ENCODE measurements at places on chromosomes 5 and 9.
A peak's percentile ranks its signal among the peaks of the same experiment; 100 is the strongest.

- no peak for DNase-seq
These were observed 41.6 kb downstream of the KIAA1191 start for GRCh38 chr5:176319827-176320554.

GRCh38 chr5:139701056-139701741 lies 53.0 kb downstream of the CXXC5 start:
- no peak for DNase-seq

- no peak for DNase-seq
These were observed 59.2 kb upstream of the IRX2 start for GRCh38 chr5:2810644-2811043.

- DNase-seq: no peak
These were observed 154.3 kb downstream of the DENND1A start for GRCh38 chr9:123775289-123776284.

DNA sequence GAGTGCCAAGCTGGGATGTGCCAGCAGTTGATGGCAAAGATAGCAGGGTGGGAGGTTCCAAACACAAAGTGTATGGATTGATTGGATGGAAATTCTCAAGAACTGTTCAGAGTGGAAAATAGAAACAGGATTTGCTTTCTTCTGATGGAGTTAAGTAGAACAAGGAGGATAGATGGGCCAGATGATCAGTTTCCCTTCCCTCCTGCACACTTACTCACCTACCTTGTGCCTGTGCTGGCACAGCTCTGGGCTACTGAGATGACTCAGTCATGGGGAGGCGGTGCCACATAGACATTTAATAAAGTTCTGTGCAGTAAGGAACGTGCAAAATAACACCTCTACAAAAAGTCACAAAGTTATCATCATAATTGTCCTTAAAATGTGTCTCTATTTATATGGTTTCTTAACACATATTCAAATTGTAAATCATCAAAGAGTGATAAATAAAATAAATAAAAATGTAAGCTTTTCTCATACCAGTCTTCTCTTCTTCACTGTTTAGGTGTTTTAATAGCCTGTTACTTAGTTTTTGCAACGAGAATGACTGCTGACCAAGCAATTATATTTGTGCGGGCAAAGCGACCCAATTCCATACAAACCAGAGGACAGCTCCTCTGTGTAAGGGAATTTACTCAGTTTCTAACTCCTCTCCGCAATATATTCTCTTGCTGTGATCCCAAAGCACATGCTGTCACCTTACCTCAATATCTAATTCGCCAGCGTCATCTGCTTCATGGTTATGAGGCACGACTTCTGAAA lies 12.7 kb downstream of the PTPDC1 start:
- no peak for DNase-seq

DNA sequence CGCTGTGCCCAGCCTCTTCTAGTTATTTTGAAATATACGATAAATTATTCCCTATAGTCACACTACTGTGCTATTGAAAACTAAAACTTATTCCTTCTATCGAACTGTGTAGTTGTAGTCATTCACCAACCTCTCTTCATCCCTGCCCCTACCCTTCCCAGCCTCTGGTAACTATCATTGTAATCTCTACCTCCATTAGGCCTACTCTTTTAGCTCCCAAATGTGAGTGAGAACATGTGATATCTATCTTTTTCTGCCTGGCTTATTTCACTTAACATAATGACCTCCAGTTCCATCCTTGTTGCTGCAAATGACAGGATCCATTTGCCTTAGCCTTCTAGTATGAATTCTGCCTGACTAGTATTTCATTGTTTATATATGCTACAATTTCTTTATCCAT lies 127.4 kb downstream of the PSAT1 start:
- DNase-seq: no peak

- DNase-seq: no peak
These were observed 37.7 kb downstream of the NR4A3 start for GRCh38 chr9:99859243-99859980.

GRCh38 chr5:115671939-115672338 lies 46.1 kb upstream of the TMED7 start:
- DNase-seq: no peak

DNA sequence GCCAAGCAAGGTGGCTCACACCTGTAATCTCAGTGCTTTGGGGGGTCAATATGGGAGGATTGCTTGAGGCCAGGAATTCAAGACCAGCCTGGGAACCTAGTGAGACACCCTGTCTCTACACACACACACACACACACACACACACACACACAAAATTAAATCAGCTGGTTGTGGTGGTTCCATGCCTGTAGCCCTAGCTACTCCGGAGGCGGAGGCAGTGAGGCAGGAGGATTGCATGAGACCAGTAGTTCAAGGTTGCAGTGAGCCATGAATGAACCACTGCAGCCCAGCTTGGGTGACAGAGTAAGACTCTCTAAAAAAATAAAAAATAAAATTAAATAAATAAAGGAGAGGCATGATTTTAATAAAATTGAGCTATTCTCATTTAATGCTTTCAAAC lies 13.1 kb downstream of the CEMIP2 start:
- no peak for DNase-seq

DNA sequence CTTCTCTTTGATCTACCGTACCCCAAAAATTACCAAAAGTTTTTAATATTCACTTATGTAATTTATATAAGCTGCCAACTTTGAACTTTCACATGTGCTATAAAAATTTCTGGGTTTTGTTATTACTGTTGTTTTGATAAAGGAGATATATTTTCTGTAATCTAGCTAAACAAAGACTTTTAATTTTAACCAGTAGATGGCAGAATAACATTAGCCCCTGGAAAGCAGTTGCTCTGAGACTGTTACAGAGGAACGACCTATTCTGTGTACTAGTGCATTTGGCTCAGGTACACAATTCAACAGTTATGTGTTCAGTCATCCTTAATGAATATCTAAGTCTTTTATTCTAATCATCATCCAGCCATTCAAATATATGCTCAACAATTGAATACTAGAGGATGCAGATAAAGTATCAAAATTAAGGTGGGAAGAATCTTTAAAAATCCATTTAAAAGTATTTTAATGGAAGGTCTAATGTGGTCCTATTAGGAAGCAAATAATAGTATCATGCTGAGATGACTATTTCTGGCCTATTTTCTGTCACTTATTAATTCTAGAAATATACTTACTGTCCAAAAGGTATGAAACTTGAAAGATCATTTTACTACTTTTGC lies 8.6 kb downstream of the KLHL9 start:
- no peak for DNase-seq

GRCh38 chr5:73451224-73452130 lies 2.9 kb upstream of the FOXD1 start:
- peak; percentile 70 for DNase-seq

- no peak for DNase-seq
These were observed 214.6 kb upstream of the C9orf72 start for GRCh38 chr9:27787891-27788290.

- DNase-seq: peak; percentile 62
These were observed 12.8 kb upstream of the TEX48 start for GRCh38 chr9:114694719-114695269.

DNA sequence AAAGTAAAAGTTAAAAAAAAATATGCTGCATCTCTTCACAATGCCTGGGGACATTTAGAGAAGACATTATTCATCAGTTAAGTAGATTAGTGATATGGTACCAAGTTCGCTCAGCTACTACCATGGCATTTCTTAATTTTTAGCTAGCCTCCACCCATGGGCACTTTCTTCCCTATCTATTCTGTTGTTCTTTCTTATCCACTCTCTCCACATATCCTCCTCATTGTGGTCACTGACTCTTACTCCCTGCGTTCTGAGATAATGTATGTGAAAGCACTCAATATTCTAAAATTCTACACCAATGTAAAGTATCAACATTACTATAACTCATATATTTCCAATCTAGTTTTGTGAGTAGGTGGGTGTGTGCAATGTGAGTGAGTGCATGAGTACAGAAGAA lies 609.7 kb upstream of the DAB2 start:
- DNase-seq: no peak

DNA sequence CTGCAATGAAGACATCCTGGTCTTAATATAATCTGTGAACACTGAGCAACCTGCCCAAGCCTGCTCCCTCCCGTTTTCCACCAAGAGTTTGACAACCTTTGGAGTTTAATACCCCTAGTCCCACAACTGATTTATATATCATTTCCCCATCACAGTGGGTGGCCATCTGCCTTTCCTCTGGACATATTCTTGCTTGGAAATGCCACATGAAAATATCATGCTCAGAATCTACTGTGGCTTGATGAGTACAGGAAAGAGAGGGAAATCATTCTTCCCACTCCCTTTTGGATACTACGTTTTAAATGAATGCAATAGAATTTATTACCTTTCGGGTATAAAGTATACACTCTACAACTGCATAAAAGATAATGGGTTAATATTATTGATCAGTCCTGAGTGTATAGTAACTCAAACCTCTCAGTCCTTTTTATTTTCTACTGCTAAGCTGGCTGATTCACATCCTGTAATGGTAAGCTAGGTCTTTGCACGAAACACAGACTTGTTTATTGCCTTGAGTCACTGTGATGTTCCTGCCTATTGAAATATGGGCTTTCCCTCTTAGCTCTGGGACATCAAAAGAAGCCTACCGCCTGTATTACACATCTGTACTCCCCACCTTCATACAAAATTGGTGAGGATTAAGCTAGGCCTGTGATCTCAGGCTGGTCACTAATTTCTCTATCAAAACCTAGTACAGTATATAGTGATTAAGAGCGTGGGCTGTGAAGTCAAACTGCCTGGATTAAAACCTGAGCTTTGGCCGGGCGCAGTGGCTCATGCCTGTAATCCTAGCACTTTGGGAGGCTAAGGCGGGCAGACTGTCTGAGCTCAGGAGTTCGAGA lies 67.6 kb upstream of the NR5A1 start:
- DNase-seq: no peak

DNA sequence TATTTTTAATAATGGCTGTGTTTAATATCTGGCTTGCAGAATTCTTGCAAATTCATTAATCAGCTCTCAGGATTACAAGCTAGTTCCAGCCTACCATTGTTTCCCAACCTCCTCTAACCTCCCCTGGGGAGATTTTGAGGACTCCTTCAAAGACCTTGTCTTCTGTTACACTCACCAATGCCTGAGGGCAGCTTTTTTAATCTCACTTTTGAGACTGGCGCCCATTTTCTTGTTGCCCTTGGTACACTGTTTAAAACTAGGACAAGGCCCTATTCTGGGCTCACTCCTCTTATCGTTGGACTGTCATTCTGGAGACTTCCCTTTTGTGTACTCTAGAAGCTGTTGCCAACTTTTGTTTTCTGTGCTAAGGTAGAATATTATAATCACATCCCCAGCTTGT lies 13.6 kb upstream of the EQTN start:
- DNase-seq: no peak

DNA sequence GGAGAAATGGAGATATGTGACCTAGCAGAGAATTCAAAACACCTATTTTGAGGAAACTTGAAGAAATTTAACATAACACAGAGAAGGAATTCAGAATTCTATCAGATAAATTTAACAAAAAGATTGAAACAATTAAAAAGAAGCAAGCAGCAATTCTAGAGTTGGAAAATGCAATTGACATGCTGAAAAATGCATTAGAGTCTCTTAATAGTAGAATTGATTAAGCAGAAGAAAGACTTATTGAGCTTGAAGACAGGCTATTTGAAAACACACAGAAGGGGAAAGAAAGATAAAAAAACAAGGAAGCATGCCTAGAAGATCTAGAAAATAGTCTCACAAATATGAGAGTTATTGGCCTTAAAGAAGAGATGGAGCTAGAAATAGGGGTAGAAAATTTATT lies 87.8 kb upstream of the SLC1A1 start:
- DNase-seq: no peak

GRCh38 chr9:137602661-137603060 lies 2.8 kb upstream of the ARRDC1 start:
- no peak for DNase-seq

DNA sequence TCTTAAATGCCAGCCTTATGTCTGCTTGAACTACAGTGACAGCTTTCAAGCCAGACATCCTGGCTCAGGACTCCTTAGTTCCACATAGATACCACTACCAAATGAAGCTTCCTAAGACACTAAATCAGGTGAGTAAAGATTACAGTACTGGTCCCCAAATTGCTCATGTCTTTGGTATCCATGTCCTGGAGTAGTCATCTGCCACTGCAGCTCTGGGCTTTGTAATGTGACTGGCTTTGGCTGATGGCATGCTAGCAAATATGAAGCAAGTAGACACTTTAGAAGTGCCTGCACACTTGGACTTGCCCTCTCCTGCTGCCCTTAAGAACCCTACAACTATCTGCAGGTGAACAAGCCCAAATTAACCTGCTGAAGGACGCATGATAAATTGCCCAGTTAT lies 334.9 kb downstream of the BNC2 start:
- DNase-seq: no peak

DNA sequence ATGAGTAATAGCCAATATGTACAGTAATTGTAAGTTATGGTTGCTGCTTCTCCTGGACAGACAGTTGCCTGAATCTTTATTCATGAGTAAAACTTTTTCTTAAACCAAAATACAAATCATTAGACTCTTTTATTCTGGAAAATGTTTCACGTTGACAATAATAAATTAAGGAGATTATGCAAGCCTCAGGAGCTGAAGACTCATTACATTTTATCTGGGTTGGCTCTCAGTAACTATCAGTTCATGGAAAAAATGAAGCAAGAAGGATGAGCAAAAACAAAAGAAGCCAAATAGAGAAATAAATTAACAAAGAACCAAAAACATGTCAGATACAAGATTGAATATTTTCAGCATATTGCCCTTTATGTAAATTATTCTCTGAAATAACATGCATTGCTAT lies 88.9 kb upstream of the PRR16 start:
- DNase-seq: no peak

DNA sequence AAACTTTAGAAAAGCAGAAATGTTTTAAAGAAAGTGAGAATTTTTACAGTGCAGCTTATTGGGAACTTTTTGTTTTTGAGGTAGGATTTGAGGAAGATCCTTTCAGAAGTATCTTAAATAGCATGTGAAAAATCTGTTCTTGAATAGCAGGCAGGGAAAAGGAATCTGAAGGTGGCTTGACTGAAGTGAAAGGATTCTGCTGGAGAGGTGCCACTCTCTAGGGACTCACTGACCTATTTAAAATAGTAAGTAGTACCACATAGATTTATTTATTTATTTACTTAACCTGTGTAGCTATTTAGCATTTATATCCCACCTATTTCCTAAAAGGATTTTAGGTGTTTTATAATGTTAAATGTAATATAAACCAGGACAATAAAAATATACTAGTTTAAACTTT lies 69.1 kb downstream of the NIPBL start:
- no peak for DNase-seq

GRCh38 chr5:69497006-69497520 lies 4.5 kb downstream of the OCLN start:
- DNase-seq: no peak

DNA sequence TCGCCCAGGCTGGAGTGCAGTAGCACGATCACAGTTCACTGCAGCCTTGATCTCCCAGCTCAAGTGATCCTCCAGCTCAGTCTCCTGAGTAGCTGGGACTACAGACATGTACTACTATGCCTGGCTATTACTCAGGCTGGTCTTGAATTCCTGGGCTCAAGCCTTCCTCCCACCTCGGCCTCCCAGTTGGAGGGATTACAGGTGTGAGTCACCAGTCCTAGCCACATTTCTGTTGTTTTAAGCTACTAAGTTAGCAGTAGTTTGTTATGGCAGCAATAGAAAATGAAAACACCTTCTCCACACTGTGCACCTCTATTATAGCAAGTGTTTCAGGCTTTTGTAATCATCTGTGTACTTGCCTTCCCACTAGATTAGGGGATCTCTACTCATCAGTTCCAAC lies 588.9 kb upstream of the TLE4 start:
- no peak for DNase-seq

GRCh38 chr5:116880150-116880549 lies 305.5 kb upstream of the SEMA6A start:
- DNase-seq: no peak

Data from activated CD8-positive, alpha-beta memory T cell treated with anti-CD3 and anti-CD28 coated beads, Interleukin-2, amount 10 ng/mL, durations not matched to agents 7 days and 5 days (primary cell).